ENCODE measurements at places on chromosomes 4 and X. TPM values are rescaled to one million over a fixed set of nuclear protein-coding genes. Genes with fewer than 3 reads are reported as not detected.

The HOPX gene
- total RNA-seq = not detected

The STARD8 gene
- 0.98 TPM for total RNA-seq

The MAGEB2 gene
- total RNA-seq = not detected

The PASD1 gene
- total RNA-seq = not detected

The IGSF1 gene
- 0.05 TPM for total RNA-seq

The NAP1L2 gene
- total RNA-seq = not detected

The HNRNPH2 gene
- total RNA-seq = 46.1 TPM

The TEX13C gene
- total RNA-seq = not detected

The TLR10 gene
- total RNA-seq = not detected

The RNF150 gene
- total RNA-seq = 0.25 TPM

The FAM193A gene
- 16.2 TPM for total RNA-seq

The KLB gene
- 0.05 TPM for total RNA-seq

The ABCG2 gene
- 0.06 TPM for total RNA-seq

The NKX3-2 gene
- not detected for total RNA-seq

The EXOC1L gene
- not detected for total RNA-seq

The GAB3 gene
- total RNA-seq = 2.9 TPM

The AMBN gene
- not detected for total RNA-seq

The SMARCA1 gene
- 42.6 TPM for total RNA-seq

The BRS3 gene
- not detected for total RNA-seq

The HS6ST2 gene
- 0.05 TPM for total RNA-seq

The IL2RG gene
- not detected for total RNA-seq

The MAN2B2 gene
- 35.3 TPM for total RNA-seq

The ELF2 gene
- total RNA-seq = 25.2 TPM

The FAM47E gene
- total RNA-seq = 0.44 TPM

The CYP4V2 gene
- 16.9 TPM for total RNA-seq

The PHOX2B gene
- not detected for total RNA-seq
